ENCODE measurements at places on chromosomes 1 and 21.

- DNase-seq: no peak
Observed at GRCh38 chr1:226378071-226378470, 29.8 kb downstream of the PARP1 start.

- DNase-seq: no peak
Observed at GRCh38 chr1:53589043-53589887, 130.1 kb downstream of the DMRTB1 start.

- no peak for DNase-seq
Observed at GRCh38 chr1:207817778-207818751, 66.2 kb downstream of the CD46 start.

GRCh38 chr1:19450811-19451515 is 34.4 kb downstream of the CAPZB start:
- DNase-seq: no peak

DNA sequence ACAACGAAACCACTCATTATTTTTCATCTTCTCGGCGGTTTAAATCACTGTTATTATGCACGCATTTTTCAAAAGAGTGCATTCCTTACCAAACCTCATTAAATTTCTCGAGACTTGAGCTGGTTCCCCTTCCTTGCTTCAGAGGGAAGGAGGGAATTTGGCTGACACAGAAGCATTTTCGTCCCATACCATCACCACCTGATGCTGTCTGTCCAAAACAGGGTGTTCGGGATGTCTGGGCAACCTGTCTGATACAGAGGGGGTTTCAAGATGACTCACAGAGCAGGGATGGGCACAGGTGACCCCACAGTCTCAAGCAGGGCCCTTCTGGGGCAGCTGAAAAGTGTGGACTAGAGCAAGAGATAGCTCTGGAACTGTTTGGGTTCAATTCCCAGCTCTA is 12.3 kb upstream of the RCC2 start:
- DNase-seq: no peak

DNA sequence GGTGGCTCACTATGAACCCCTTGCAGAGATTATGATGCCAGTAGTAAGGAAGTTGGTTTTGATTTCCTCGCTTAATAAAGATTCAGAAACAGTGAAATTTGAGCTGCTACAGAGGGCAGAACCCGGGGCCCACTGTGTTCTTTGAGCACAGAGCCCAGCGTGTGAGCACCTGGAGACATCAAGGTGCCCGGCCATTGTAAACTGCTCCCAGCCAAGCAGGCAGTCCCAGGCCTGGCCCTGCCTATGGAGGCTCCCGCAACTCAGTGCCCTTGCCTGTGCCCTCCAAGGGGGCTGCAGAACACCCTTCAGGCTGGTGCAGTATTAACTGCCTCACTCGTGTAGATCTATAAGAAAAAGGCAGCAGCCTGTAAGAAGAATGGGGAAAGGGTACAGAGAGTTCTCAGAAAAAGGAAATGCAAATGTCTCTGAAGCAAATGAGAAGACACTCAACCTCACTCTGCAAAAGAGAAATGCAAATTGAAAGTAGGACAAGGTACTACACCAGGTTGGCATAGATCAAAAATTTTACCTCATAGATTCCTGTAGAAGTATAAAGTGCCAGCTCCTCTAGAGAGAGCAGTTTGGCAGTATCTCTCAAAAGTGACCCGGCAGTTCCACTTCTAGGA is 323.7 kb downstream of the HHAT start:
- DNase-seq: no peak

GRCh38 chr1:10108134-10108663 is 75.4 kb downstream of the UBE4B start:
- peak; percentile 26 for DNase-seq

DNA sequence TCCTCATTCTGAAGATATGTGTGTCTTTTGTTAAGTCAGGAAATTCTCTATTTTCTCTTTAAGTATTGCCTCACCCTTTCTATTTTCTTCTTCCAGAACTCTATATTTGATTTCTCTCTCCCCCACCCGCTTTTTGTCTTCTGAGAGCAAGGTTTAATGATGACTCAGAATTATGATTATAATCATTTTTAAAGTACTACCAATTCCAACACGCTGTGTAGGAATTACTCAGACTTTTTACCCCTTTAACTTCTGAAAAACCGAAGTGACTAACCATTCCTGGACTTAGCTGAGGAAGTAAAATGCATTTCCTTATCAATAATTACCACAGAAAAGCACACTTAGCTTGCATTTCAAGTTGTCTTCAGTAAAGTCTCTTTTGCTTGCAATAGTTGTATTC is 20.8 kb upstream of the SCYL3 start:
- no peak for DNase-seq

- DNase-seq: no peak
Observed at GRCh38 chr1:151273924-151274466, 8.1 kb upstream of the ZNF687 start.

- DNase-seq: no peak
Observed at GRCh38 chr1:97034651-97035050, 313.1 kb downstream of the PTBP2 start.

DNA sequence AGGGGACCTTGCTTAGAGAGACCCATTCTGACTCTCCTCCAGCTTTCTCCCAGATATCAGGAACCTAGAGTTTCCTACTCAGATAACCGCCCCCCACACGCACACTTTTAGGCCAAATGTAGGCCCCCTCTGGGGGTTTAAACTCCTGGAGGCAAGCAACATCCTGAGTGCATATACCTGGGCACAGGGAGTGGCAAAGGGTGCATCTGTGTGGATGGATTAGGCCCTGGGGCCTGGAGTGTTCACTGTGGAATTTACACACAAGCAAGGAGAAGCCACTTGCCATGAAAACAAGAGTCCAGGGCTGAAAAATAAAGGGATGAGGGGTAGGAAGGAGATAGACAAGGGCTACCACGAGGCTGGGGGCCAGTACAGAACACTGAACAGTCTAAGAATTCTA is 343.1 kb downstream of the NTNG1 start:
- no peak for DNase-seq

- no peak for DNase-seq
Observed at GRCh38 chr1:71706029-71706671, 576.2 kb downstream of the NEGR1 start.

DNA sequence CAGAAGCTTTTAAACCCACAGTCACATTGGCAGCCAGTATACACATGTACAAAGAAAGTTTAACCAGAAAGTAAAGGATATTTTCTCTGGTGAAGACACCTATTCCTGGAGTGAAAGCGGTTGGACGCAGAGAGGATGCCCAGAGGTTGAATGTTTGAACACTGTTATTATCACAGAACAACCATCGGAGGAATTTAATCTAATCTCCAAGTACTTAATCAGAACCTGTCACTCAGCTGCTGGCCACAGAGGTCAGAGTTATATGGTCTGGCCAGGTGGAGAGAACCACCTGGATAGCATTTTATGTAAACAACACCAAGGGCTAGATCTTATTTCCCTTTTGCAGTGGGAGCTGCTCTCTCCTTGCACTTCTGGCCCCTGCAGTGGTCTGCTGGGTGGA is 29.4 kb downstream of the SPATA46 start:
- DNase-seq: no peak

GRCh38 chr21:44899768-44900558 is 20.7 kb downstream of the ITGB2 start:
- DNase-seq: no peak

DNA sequence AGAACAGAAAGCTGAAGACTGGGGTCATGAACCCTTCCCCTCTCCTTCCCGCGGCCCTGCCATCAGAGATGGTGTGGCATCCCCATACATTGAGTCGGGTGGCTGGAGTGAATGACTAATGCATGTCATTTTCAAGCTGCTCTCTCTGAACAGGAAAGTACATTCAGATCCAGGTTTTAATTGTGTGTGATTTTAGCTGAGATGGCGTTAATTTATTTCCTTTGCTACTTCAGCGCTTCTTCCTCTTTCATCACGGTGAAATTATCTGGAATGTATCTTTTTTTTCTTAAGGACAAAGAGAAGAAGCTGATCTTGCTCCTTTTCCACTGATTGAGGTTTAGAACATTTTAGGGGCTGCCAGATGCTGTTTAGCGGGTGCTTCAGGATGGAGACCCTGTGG is 8.6 kb upstream of the LRRN2 start:
- no peak for DNase-seq

GRCh38 chr21:36103434-36103833 is 31.4 kb upstream of the CBR3 start:
- DNase-seq: no peak

GRCh38 chr1:224621813-224622682 is 5.9 kb downstream of the CNIH3 start:
- DNase-seq: no peak

- DNase-seq: no peak
Observed at GRCh38 chr21:34037009-34037795, 36.2 kb upstream of the MRPS6 start.

- no peak for DNase-seq
Observed at GRCh38 chr1:212190169-212190568, 95.0 kb upstream of the PPP2R5A start.

DNA sequence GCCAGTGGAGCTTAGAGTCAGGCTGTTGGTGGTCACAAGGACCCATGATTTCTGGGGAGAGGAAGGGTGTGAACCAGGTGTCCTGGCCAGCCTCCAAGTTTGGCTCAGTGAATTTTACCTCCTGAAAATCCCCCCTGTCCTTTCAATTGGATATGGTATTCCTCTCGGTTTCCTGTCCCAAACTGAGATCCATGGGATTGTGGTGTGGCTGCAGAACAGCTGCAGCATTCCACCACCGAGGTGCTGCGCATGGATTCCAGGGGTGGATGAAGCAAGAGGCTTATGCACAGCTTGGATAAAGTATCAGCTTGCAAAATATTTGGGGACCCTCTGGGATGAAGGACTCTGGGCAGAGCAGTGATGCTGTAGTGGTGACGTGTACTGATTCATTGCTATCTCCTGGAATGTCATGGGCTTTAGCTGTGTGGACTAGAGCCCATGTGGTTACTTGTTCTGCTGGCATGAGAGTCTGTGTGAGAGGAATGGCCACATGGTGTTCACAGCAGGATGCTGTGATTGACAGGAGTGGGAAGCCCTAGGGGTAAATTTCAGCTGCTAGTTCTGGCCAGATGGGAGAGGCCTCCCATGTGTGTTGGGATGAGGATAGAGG is 148.7 kb upstream of the SPAG17 start:
- DNase-seq: no peak

DNA sequence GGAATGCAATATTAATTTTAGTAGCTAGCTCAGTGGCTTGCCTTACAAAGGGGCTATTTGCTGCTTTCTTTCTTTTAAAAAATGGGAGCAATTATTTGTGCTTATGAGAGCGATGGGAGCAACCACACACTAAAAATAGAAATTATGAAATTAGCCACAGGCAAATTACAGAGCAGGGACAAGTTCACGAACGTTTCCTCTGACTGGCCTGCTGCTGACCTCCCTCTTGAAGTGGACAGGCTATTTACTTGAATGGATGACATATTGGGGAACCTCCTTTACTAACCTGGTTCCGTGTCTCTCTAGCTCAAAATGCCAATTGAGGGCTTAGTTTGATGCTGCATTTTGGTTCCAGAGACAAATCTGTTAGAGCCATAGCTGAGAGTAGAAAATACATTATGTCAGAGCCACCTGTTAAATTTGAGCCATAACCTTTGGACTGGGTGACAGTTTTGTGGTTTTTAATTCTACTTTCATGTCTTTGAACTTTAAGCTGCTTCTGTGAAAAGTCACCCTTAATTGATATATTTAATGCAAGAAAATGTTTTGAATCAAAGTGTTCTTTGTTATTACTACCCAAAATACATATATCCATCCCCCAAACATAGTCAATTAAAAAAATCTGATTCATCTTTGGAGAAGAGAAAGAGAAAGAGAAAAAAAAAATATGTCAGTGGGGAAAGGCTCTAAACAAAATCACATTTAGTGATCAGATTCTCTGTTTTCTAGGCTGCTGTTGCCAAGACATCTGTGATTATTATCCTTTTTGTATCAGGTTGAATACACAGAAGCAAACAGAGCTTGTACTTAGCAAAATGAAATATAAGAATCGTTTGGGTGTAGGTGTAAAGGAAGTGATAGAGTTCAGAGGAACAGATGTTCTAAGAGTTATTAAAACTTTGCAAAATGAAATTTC is 351.9 kb downstream of the ADGRL2 start:
- no peak for DNase-seq

DNA sequence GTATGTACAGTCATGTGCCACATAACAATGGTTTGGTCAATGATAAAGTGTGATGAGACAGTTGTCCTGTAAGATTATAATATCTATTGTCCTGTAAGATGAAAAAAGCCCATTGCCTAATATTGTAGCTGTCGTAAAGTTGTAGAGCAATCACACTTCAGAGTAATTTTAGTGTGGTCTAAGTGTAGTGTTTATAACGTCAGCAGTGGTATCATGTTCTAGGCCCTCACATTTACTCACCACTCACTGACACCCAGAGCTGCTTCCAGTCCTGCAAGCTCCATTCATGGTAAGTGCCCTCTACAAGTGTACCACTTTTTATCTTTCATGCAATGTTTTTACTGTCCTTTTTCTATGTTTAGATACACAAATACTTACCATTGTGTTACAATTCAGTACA is 259.9 kb upstream of the RAB4A start:
- no peak for DNase-seq

DNA sequence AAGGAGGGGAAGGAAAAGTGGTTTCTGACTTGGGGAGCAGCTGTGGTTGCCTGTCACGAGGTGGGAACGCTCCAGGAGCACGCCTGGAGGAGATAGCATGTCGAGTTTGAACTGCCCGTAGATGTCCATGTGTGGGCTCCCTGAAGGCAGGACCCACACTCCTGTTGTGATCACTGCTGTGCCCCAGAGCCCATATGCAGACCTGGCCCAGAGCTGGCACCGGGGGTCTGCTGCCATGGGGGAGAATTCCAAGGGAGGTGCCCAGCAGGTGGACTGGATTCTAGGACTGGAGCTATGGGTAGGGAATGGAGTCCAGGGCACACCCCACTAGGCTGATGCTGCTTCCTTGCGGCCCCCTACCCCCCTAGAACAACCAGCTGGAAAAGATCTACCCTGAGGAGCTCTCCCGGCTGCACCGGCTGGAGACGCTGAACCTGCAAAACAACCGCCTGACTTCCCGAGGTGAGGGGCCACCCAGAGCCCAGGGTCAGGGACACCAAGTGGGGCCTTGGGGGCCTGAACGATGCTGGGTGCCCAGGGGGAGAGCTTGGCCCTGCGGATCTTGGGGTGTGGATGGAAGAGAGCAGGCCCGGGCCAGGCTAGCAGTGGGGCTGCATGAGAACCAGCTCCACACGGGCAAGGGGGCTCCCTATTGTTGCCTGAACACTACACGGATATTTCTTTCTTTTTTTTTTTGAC is 9.3 kb downstream of the PODN start:
- DNase-seq: no peak

GRCh38 chr1:99447721-99448120 is 183.4 kb downstream of the PLPPR4 start:
- DNase-seq: no peak

DNA sequence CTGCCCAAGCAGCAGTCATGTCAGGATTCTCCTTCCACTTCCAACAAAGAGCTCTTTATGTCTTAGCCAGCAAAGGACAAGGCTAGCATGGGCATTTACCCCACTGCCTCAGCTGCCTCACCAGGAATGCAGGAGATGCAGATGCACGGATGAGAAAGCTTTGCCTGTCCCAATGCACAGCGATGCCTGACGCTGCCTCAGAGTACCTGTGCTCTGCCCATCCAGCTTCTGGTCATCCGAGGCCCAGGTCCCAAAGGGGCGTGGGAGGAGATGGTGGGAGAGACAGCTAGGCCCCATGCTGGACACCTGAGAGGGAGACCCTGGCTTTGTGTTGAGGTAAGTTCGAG is 59.0 kb downstream of the IRF2BP2 start:
- DNase-seq: no peak
